ENCODE measurements at places on chromosomes 5 and 9.

DNA sequence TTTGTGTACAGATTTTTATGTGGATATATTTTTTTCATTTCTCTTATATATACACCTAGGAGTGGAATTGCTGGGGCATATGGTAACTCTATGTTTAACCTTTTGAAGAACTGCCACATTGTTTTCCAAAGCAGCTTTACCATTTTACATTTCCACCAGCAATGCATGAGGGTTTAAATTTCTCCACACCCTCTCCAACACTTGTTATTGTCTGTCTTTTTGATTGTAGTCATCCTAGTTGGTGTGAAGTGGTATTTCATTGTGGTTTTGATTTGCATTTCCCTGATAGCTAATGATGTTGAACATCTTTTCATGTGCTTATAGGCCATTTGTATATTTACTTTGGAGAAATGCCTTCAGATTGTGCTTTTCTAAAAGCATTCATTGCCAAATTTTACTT lies 39.1 kb downstream of the YTHDC2 start:
- H3K27ac ChIP-seq: no peak overlapping the region
- no peak for DNase-seq
- H3K27me3 ChIP-seq: no peaks in the 10 kb centered on the region

GRCh38 chr5:111511831-111512374 lies 432 bp downstream of the STARD4 start:
- peak; percentile 12 for DNase-seq
- peak overlapping the region; percentile 81 for H3K27ac ChIP-seq
- peak overlapping the region; percentile 77 for H3K4me3 ChIP-seq
- no peaks in the 10 kb centered on the region for H3K27me3 ChIP-seq

GRCh38 chr9:13144166-13144775 lies 135.2 kb downstream of the MPDZ start:
- H3K4me3 ChIP-seq: no peak overlapping the region
- H3K27me3 ChIP-seq: no peaks in the 10 kb centered on the region
- DNase-seq: no peak

- no peaks in the 10 kb centered on the region for H3K27me3 ChIP-seq
- H3K27ac ChIP-seq: no peak overlapping the region
- H3K36me3 ChIP-seq: no peaks in the 10 kb centered on the region
- DNase-seq: no peak
- no peaks in the 10 kb centered on the region for H3K4me1 ChIP-seq
- H3K4me3 ChIP-seq: no peak overlapping the region
Observed at GRCh38 chr5:42929871-42930270, 110.2 kb downstream of the ANXA2R start.

GRCh38 chr5:135013947-135014570 lies 20.0 kb downstream of the PITX1 start:
- no peak overlapping the region for H3K27ac ChIP-seq
- no peaks in the 10 kb centered on the region for H3K36me3 ChIP-seq
- H3K27me3 ChIP-seq: peaks cover 9% of the 10 kb centered on the region
- no peaks in the 10 kb centered on the region for H3K4me1 ChIP-seq

DNA sequence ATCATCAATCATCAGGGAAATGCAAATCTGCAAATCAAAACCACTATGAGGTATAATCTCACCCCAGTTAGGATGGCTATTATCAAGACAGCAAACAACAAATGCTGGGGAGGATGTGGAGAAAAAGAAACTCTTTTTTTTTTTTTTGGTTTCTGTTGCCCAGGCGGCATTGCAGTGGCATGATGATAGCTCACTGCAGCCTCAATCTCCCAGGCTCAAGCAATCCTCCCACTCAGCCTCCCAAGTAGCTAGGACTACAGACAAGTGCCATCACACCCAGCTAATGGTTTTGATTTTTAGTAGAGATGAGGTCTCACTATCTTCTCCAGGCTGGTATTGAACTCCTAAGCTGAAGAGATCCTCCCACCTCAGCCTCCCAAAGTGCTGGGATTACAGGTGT lies 5.4 kb upstream of the CNTRL start:
- H3K4me1 ChIP-seq: no peaks in the 10 kb centered on the region
- no peaks in the 10 kb centered on the region for H3K36me3 ChIP-seq
- no peaks in the 10 kb centered on the region for H3K27me3 ChIP-seq
- H3K4me3 ChIP-seq: no peak overlapping the region
- DNase-seq: no peak

- peaks cover 51% of the 10 kb centered on the region for H3K36me3 ChIP-seq
- H3K4me3 ChIP-seq: no peak overlapping the region
- no peak overlapping the region for H3K27ac ChIP-seq
- DNase-seq: no peak
Observed at GRCh38 chr5:43123887-43124286, 3.2 kb downstream of the ZNF131 start.

All from T-cell (primary cell).